K562 (cell line): ENCODE measurements at places on chromosomes 5 and 9. TPM values are rescaled to one million over a fixed set of nuclear protein-coding genes. Genes with fewer than 3 reads are reported as not detected.

The PALM2AKAP2 gene
- total RNA-seq = not detected in 2 replicates

The SPATA31A3 gene
- total RNA-seq = not detected in 2 replicates

The PRRX2 gene
- total RNA-seq = not detected in 2 replicates

The SLC45A2 gene
- 0.13 and 0.16 TPM in 2 replicates for total RNA-seq
